ENCODE measurements at places on chromosomes 2 and 18. TPM values are rescaled to one million over a fixed set of nuclear protein-coding genes. Genes with fewer than 3 reads are reported as not detected.
A peak's percentile ranks its signal among the peaks of the same experiment; 100 is the strongest.

BBS5 gene
- polyA plus RNA-seq = 6.0 TPM

ACOXL gene
- polyA plus RNA-seq = not detected

DNA sequence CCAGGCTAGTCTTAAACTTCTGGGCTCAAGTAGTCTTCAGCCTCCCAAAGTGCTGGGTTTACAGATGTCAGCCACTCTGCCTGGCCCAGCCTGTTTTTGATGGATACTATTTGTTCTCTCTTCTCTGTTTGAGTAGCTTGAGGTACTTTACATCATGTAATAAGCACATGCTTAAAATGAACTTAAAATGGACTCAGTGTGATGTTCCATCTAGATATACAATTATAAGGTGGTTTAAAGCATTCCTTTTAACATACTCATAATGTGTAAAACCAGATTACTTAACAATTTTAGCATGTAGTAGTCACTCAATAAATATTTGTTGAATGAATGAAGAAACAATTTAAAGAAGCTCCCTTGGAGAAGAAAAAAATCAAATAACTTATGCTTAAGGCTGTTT lies 9.6 kb downstream of the PTPRM start:
- DNase-seq = no peak

DNA sequence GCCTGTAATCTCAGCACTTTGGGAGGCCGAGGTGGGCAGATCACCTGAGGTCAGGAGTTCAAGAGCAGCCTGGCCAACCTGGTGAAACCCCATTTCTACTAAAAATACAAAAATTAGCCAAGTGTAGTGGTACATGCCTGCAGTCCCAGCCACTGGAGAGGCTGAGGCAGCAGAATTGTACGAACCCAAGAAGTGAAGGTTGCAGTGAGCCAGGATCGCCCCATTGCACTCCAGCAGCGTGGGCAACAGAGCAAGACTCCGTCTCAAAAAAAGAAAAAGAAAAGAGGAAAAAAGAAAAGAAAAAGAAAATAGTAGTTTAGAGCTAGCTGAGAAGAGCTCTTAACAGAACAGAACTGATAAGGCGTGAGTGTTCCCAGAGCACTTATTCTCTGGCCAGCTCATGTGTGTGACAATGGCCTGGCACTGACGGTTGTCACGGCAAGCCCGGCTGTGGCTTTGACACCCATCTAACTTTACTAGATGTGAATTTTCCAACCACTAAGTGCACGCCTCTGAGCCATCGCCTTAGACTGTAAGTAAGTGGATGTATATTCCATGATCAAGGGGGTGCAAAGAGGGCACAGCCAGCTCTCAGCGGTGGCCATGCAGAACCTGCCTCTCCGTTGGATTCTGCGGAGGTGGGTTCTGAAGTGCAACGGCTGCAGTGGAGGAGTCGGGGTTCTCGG lies 80.0 kb downstream of the ZNF516 start:
- DNase-seq = no peak

GRCh38 chr2:18454692-18455235 lies 105.7 kb downstream of the RDH14 start:
- DNase-seq = no peak

DNA sequence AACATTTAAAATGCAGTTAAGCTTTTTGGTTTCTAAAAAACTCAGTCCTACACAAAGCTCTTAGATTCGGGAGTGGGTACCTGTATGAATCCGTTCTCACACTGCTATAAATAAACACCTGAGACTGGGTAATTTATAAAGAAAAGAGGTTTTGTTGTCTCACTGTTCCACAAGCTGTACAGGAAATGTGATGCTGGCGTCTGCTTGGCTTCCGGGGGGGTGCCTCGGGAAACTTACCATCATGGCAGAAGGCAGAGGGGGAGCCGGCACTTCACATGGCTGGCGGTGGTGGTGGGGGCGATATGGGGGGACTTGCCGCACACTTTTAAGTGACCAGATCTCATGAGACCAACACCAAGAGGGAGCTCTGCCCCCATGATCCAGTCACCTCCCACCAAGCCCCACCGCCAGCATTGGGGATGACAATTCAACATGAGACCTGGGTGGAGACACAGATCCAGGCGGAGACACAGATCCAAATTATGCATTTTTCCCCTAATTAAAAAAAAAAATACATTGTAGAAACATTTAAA lies 222.5 kb downstream of the GBX2 start:
- DNase-seq = no peak

- no peak for DNase-seq
Observed at GRCh38 chr2:147358375-147358774, 486.5 kb upstream of the ACVR2A start.

GRCh38 chr2:117942551-117942950 lies 71.3 kb downstream of the CCDC93 start:
- no peak for DNase-seq

DNA sequence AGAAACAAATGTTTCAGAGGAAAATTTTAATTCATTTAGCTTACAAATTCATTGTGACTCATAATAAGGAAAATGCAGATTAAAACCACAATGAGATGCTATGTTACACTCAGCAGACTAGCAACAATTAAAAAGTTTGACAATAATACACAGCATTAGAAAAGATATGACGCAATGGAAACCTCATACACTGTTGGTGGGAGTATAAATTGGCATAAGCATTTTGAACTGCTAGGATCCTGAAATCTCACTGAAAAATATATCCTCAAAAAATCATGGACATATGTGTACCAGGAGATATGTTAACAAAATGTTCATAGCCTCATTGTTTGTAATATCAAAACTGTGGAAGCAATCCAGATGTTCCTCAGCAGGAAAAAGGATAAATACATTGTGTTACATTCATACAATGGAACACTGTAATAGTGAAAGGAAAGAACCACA lies 13.7 kb downstream of the CALCRL start:
- no peak for DNase-seq

NEB gene
- 0.31 TPM for polyA plus RNA-seq

GRCh38 chr2:86512034-86512433 lies 51.2 kb downstream of the CHMP3 start:
- no peak for DNase-seq

- DNase-seq = no peak
Observed at GRCh38 chr2:224022486-224022885, 16.6 kb downstream of the SERPINE2 start.

ARMC9 gene
- polyA plus RNA-seq = 12.0 TPM

DNA sequence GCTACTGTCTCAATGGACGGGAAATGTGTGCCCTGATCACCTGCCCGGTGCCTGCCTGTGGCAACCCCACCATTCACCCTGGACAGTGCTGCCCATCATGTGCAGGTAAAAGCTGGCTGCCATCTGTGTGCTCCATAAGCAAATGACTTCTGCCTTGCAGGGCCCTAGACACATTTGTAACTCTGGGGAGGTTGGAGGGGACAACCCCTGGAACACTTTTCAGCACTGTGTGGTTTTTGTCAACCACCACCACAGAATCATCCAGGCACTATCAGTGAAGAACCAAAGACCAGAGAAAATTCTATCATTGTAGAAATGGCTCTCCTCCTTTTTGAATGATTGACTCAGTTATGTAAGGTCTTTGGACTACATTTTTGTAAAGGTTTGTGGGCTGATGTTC lies 84.3 kb downstream of the FEZ2 start:
- DNase-seq = no peak

DNA sequence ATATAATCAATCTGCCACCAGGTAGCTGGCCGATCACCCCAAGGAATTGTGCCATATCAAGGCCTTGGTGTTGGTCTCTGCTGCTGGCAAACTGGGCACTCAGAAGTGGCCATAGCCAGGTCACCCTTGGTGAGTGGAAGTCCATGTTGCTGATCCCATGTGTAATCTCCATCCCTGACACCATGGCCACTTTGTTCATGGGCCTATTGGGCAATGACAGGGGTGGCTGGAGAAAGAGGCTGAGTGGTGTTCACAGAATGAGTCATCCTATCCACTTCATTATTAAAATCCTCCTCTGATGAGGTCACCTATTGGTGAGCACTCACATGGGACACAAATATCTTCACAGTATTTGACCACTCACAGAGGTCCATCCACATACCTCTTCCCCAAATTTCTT lies 26.7 kb upstream of the CD226 start:
- no peak for DNase-seq

DNA sequence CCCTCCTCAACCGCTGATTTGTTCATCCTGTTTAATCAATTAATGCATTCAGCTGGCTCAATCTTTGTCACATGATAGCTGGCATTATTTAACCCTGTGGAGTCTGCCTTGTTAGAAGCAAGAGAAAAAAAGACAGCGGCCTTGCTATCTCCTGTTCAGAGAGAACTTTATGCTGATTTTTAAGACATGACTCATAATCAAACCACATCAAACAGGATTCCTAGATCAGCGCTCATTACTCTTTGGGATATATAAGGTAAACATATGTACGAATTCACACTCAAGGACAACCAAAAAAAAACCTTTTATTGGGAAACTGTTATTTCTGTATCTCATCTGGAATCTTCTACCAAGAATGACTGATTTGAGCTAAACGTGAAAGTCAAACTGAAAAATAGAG lies 195.1 kb downstream of the C1D start:
- no peak for DNase-seq

DNA sequence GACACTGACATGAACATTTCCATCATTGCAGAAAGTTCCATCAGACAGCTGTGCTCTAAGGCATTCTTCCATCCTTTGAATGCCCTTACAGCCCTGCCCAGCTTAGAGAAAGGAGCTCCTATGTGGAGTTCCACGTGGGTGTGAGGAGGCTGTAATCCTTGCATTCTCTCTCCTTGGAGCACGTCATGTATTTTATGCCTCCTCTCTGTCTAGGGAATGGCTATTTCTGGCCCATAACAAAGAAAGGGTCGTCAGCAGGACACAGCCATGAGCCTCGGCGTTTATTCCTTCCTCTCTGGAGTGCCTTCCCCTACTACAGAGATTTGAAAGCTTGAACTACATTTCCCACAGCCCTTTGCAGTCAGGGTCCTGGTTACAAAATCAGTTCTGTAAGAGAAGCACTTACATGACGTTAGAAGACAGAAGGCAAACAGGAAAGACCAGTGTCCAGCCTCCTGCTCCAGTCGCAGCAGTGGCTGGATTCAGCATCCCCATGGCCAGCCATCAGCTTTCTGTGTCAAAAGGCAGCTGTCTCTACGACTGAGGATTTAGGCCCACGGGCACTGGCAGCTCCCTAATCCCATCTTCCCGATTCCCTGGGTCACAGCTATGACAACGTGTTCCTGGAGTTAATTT lies 234.9 kb downstream of the TFCP2L1 start:
- no peak for DNase-seq

SERPINB13 gene
- not detected for polyA plus RNA-seq

CDH7 gene
- polyA plus RNA-seq = 0.01 TPM

ITGB6 gene
- 4.8 TPM for polyA plus RNA-seq

DNA sequence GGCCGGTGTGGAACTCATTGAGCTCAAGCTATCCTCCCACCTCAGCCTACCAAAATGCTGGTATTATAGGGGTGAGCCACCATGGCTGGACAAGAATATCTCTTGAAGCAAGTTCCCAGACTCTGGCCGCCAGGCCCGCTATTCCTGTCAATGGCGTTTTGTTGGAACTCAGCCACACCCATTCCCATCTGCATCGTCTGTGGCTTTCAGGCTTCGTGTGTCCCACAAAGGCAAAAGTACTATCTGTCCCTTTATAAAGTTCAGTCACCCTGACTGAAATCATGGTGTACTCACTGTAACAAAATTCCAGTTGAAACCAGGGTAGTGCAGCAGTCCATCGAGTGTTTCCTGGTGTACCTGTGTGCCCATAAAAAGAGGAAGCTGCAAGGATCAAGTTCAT lies 96.7 kb downstream of the SH3BP4 start:
- DNase-seq = no peak

ASB1 gene
- polyA plus RNA-seq = 26.0 TPM

DNA sequence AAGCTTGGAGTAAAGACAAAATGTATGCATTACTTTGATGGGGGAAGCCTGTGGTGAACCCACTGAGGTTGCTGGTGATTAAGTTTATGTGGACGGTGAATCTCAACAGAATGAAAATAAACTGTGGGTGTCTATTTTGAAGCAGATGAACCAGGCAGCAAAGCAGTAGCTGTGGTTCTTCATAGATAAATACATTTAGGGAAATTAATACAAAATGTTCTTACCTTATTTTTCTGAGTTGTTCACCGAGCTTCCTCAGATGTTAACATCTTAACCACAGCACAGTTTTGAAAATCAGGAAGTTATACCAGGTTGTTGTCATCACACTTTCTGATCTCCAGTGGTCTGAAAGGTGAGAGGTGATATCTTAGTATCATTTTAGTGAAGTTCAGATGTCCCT lies 53.9 kb downstream of the NCK2 start:
- DNase-seq = no peak

- DNase-seq = no peak
Observed at GRCh38 chr2:45699032-45699658, 47.7 kb downstream of the PRKCE start.

DNA sequence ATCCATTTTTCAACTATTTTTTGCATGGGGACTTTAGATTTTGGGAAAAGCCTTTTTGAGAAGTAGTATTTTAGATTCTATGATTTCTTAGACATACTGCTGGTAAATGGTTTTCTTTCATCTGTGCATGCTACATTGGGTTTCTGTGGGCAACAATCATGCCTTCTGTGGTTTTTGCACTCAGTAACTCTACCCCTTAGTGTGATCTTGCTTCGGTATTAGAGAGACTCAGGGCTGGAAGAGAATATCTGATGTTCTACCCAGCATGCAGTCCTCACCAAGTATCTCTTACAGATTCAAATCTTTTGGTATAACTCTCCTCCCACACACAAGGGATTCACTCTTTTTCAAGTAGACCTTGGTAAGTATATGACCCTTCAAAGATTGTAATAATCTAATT lies 183.0 kb downstream of the PMAIP1 start:
- no peak for DNase-seq

GRCh38 chr2:10402062-10402585 lies 46.0 kb downstream of the ODC1 start:
- DNase-seq = peak; percentile 69

ABCG8 gene
- polyA plus RNA-seq = not detected

GRCh38 chr2:129887688-129888266 lies 91.7 kb upstream of the RAB6C start:
- DNase-seq = no peak

PTPRN gene
- 0.90 TPM for polyA plus RNA-seq

ALPI gene
- not detected for polyA plus RNA-seq

GRCh38 chr2:74735009-74735408 lies 81.0 kb downstream of the SEMA4F start:
- no peak for DNase-seq

- DNase-seq = peak; percentile 1
Observed at GRCh38 chr18:49813069-49813318, 339 bp downstream of the ACAA2 start.

TMEM200C gene
- polyA plus RNA-seq = not detected

- no peak for DNase-seq
Observed at GRCh38 chr2:15363734-15364133, 197.4 kb downstream of the NBAS start.

GRCh38 chr2:188599140-188599539 lies 307.5 kb downstream of the GULP1 start:
- DNase-seq = peak; percentile 27
